Skeletal muscle tissue (tissue), 5 donors: ENCODE measurements at places on chromosomes 3 and 15. TPM values are rescaled to one million over a fixed set of nuclear protein-coding genes. Genes with fewer than 3 reads are reported as not detected.

The MINAR1 gene
- total RNA-seq = 1.6 TPM

The ACTC1 gene
- 1,126 TPM for total RNA-seq

The FEZF2 gene
- not detected for total RNA-seq

The GRAMD1C gene
- total RNA-seq = 1.6 TPM

The PIGZ gene
- total RNA-seq = 1.0 TPM

The CCDC39 gene
- not detected for total RNA-seq

The GPR149 gene
- not detected for total RNA-seq

The SNX22 gene
- total RNA-seq = 1.0 TPM

The RAB7A gene
- 37.1 TPM for total RNA-seq

The MRAS gene
- total RNA-seq = 28.7 TPM

The KAT2B gene
- 8.4 TPM for total RNA-seq

The CHMP2B gene
- total RNA-seq = 8.9 TPM

The TICRR gene
- 1.6 TPM for total RNA-seq

The LINGO1 gene
- total RNA-seq = 3.7 TPM

The ATP13A3 gene
- 44.4 TPM for total RNA-seq

The LARP6 gene
- total RNA-seq = 7.3 TPM

The DISP2 gene
- total RNA-seq = under 0.01 TPM

The IGF1R gene
- total RNA-seq = 25.6 TPM

The SLC22A14 gene
- total RNA-seq = under 0.01 TPM

The POLQ gene
- 5.7 TPM for total RNA-seq

The ZNF80 gene
- not detected for total RNA-seq

The SLC28A2 gene
- not detected for total RNA-seq

The DAZL gene
- not detected for total RNA-seq

The CHAC1 gene
- 0.52 TPM for total RNA-seq

The LXN gene
- total RNA-seq = 15.7 TPM

The CIB2 gene
- total RNA-seq = 6.3 TPM

The DYNLT2B gene
- 4.2 TPM for total RNA-seq

The RPL22L1 gene
- total RNA-seq = 28.7 TPM

The SPTBN5 gene
- 1.0 TPM for total RNA-seq
